Kidney epithelial cell (primary cell): ENCODE measurements at places on chromosomes 1 and 21.

- DNase-seq, result peak; percentile 28
Observed at GRCh38 chr1:32538887-32539583, at the start of gene ZBTB8A. Gene ZBTB8A (plus strand): TSS chr1:32539427. CDS start chr1:32592932, 53,505 bp downstream.

DNA sequence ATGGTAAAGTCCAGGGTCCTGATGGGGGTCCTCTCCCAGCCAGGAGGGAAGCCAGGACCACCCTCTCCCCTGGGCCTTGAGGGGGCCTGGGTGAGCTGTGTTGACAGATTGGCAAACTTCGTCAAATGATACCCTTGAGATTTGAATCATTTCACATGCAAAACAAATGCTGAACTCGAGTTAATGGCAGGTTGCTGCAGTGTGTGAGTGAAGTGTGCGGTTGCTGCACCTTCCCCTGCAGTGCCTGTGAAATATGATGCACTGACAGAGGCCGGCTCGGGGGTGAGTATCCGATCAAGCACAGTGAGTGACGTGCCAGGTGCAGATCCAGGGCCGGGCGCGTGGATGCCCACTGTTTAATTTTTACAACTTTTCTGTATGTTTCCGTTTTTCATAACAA is 5.7 kb upstream of the KRTAP12-1 start:
- DNase-seq, result no peak

DNA sequence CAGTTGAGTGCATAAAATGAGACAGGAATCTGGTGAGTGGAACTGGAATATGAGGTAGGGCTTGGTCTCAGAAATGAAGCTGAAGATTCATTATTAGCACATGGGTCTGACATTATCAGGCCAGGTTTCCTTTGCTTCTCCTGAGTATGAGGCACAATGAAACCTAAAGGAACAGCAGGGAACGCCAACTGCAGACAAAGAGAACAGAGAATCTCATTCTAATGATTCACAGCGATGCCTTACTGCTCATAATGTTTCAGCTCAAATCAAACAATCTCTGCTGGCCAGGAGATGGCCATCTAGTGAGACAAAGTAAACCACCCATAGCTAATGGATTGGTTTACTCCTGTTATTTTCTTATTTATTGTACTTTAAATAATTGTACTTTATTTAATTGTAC is 133.5 kb downstream of the C1orf21 start:
- no peak for DNase-seq

DNA sequence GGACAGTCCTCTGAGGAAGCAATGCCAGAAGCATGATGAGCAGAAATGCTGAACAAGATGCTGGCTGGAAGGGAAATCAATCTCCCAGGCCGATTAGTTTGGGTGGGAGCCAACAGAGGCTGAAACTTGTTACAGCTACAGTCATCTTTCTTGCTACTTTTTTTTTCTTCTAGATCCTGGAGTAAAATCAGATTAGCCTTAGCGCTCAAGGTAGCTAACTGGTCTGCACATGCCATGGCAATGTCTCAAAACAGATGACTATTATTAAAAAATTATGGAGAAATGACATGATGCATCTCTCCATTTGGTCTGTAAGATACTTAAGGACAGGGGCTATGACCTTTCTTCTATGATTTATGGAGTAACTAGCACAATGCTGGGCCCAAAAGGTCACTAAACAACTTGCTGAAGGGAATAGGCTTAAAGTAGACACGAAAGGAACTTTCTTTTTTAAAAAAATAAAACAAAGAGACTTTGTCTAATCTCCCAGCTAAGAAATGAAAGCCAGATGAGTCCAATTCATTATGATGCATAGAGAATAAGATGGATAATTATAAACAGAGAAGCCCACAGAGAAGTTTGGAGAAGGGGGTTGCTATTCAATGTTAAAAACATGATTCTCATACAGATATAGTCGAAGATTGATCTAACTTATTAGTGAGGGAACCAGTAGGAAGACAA is 42.5 kb downstream of the UTP25 start:
- DNase-seq, result no peak

DNA sequence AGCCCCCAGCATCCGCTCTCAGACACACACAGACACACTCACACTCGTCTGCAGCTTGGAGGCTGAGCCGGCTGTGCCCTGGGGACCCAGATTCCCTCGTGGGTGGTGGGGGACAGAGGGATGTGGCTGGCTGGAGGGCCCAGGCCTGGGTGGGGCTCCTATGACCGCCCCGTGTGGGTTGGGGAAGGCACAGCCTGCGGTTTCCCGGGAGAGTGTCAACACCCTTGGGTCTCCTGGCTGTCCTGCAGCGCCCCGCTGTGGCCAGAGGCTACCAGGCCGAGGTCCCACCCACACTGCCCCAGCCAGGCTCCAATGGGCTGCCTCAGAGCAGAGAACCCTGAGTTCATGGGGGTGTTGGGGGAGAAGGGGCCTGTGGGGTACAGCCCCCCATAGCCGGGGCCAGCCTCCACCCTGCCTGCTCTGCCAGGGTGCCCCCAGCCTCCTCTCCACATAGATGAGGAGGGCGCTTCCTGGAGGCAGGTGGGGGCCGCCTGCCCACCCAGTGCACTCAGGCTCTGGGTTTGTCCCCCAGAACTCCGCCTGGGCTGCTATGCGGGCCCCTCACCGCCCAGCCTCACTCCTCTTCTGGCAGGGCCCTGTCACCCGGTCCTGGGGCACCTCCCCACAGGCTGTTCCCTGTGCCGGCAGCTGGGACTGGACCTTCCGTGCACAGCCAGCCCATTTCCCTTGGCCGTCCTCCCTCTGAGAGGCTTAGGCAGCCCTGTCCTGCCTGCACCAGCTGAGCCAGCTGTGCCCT is at the start of gene TTC34:
Gene TTC34, minus strand, starts transcription at position 159 of the 757 bp plus-strand sequence. CDS start 866 bp downstream, outside the sequence.
- DNase-seq, result no peak

DNA sequence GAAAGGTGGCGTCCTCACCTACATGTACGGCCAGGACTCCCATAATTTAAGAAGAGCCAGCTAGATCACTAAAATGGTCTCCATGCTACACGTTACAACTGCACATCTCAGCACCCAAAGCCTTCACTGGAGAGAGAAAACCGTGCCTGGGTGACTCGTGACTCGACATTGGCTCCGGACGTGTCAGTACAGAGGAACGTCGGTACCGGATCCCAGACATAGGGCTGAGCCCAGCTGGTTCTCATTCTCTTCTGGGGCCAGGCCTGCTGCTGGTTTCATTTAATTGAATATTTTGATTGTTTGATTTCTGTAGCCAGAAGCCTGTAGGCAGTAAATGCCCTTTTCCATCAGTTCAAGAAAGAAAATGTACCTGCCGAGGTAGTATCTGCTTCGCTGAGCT is 93.1 kb downstream of the HHIPL2 start:
- no peak for DNase-seq

GRCh38 chr1:3340548-3341235 is 113.8 kb upstream of the ARHGEF16 start:
- DNase-seq, result no peak

- DNase-seq, result no peak
Observed at GRCh38 chr1:60173006-60173405, 99.4 kb upstream of the C1orf87 start.

GRCh38 chr1:35449334-35450008 is 107.7 kb downstream of the KIAA0319L start:
- DNase-seq, result peak; percentile 42

- DNase-seq, result no peak
Observed at GRCh38 chr1:217089361-217090014, 366.3 kb upstream of the ESRRG start.

DNA sequence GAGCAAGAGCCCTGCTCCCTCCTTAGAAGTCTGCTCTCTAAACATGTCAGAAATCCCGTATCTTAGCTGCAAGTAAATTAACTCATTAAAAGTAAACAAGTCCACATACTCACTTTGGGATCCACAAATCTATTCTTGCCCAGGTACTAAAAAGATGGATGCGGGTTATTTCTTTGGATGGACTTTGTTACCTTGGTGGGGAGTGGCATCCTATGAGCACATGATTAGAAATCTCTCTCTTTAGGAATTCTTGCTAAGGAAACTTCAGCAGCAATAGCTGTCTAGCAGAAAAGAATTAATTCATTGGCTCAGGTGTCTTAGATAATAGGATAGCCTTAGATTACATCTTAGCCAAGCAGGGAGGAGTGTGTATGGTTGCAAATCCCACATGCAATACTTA is 25.2 kb downstream of the NRDC start:
- no peak for DNase-seq

- no peak for DNase-seq
Observed at GRCh38 chr1:101185421-101185820, 51.4 kb upstream of the S1PR1 start.

- no peak for DNase-seq
Observed at GRCh38 chr1:215484171-215484939, 82.7 kb upstream of the KCTD3 start.

DNA sequence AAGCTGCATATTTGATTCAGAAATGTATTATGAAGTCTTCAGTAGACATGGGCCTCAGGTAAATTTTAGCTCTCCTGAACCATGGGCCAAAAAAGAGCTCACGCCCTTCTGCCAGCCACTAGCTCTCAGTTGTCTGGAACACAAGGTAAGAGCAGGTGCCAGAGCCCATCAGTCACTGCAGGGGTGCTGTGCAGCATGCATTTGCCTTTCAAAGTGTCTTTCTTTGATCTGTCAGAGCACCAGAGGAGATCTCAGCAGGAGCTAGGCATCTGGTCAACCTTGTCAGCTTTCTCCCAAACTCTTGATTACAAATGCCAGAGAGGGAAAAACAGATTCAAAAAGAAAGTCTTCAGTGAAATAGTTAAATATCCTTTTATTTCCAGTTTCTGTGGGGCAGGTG is 332.3 kb downstream of the COL11A1 start:
- DNase-seq, result no peak

DNA sequence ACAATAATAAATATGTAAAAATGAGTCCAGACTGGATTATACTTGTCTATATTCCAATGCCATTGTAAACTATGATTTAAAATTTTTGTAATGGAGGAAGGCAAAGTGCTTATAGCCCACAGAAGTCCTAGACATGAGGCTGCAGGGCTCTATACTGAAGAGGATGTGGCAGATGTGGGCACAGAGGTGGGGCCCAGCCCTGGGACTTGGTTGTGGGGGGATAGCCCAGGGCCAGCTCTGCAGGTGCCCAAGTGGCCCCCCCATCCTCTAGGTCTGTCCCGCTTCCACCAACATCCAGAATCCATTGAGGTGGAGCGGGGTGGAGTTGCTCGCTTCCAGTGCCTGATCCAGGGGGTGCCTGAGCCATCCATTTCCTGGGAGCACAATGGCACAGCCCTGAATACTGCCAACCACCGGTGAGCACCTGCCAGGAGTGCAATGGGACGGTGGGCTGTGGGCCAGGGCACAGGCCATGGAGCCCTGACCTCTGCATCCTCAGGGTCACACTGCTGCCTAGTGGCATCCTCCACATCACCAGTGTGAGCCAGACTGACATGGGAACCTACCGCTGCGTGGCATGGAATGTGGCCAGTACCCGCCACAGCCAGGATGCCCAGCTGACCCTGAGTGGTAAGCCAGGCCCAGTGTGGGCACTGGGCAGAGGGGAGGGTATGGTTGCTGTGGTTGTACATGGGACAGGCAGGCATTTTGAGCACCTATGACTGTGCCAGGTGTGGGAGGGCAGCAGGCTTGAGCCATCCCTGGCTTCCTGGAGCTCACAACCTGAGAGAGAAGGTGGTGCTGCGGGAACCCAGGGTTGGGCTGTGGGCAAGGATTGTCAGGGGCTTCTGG is 21.0 kb downstream of the SLC27A3 start:
- no peak for DNase-seq

GRCh38 chr1:41659903-41660302 is 175.4 kb upstream of the EDN2 start:
- no peak for DNase-seq

- DNase-seq, result no peak
Observed at GRCh38 chr1:5389101-5389885, 602.9 kb downstream of the NPHP4 start.

DNA sequence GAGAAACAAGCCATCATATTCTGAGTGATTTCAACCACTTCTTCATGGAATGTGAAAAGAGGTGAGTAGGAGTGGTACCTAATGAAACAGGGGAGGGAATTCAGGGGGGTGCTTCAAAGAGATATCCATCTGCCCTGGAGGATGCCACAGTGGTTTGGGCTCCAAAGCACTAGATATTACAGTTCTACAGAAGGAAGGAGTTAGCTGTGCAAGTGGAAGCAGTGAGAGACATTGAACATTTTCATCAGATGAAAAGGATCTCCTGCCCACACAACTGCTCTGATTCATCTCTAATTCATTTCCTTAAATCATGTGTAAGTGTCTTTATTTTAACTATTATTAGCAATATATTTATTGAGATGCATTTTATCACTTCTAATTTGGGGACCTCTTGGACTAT is 2.8 kb upstream of the RGS5 start:
- no peak for DNase-seq

DNA sequence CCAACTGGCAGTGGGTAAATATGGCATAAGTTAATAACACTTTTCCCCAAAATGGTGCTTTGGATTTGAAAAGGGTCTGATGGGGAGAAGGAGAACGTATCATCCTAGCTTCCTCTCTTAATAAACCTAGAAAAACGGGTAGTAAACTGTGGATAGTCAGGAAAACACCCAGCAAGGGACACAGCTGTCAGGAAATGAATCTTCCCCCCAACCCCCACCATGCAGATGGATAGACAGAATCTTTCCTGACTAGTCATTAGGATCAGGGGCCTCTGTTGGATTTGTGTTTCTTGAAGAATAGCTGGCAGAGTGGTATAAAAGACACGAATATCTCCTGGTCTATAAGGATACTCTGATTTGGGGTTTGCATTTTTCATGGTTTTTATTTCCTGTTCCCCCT is 22.5 kb upstream of the LAX1 start:
- DNase-seq, result no peak

GRCh38 chr21:17818186-17819113 is 706 bp downstream of the C21orf91 start:
- no peak for DNase-seq

DNA sequence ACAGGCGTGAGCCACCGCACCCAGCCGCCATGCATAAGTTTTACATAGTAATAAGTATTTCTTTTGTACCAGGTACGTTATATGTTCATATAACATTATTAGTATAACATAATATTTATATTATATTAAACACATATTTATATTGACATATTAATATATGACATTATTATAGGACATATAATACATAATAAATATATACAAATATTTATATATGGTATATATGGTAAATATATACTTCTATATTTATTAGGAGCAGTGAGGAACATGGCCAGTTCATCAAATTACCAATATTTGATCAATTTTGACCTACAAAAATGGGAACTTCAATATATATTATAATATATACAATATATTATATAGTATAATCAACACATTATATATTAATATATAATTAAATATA is 245.9 kb upstream of the FGGY start:
- DNase-seq, result no peak

- no peak for DNase-seq
Observed at GRCh38 chr1:114208714-114209113, 55.0 kb upstream of the SYT6 start.

- no peak for DNase-seq
Observed at GRCh38 chr21:40757366-40757765, 89.6 kb downstream of the DSCAM start.

- no peak for DNase-seq
Observed at GRCh38 chr1:25472471-25472870, 41.8 kb downstream of the MACO1 start.

DNA sequence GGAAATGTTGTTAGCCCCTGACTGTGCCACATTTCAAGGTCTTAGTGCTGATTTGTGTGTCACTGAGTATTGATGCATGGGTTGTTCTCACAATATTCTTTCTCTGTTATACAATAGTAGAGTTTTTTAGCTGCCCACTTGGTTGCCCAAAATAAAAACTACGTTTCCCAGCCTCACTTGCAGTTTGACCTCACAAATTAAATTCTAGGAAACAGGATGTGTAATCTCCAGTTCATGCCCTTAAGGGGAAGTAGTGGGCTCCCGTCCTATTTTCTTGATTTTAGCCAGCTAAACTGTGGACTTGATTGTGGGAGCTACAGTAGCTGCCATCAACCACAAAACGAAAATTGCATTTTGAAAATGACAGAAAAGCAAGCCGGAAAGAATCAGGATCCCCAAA is 27.3 kb upstream of the LAMC1 start:
- DNase-seq, result no peak
